ENCODE measurements at places on chromosomes 6 and 20. TPM values are rescaled to one million over a fixed set of nuclear protein-coding genes. Genes with fewer than 3 reads are reported as not detected.
A peak's percentile ranks its signal among the peaks of the same experiment; 100 is the strongest.

DNA sequence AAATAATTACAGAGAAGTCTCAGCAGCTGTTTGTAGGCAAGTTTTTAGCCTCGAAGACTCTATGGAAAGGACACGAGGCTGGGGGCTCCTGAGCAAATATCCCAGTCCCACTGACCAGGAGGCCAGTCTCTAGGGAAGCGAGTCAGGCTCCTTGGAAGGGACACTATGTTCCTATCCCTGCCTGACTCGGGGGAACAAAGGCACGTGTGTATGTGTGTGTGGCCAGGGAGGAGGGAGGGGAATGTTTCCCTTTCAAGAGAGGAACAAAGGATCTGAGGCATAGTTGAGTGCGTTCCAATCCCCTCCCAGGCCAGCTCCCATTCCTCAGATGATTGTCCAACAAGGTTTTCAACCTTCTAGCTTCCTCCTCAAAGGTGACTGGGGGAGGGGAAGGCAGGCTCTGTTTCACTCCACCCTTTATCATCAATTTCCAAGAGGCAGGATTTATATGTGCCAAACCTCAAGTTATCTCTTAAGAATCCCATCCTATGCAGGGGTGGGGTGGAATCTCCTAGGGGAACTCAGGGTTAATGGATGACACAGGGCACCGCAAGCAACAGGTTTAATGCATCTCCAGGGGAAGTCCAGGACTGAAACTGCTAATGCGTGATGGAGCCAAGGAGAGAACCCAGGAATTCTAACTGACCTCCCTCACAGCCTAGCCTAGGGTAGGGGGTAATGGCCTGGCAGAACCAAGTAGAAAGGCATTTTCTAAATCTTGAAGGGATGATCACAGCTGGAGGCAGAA is 9.9 kb downstream of the BCL2L1 start:
- H3K4me1 ChIP-seq: peaks cover 93% of the 10 kb centered on the region
- H3K4me3 ChIP-seq: peak overlapping the region; percentile 13
- H3K27ac ChIP-seq: peak overlapping the region; percentile 98
- peak; percentile 92 for DNase-seq
- peaks cover 40% of the 10 kb centered on the region for H3K36me3 ChIP-seq
- no peaks in the 10 kb centered on the region for H3K27me3 ChIP-seq

- H3K36me3 ChIP-seq: no peaks in the 10 kb centered on the region
- H3K27ac ChIP-seq: peak overlapping the region; percentile 69
- no peak overlapping the region for H3K4me3 ChIP-seq
- no peak for DNase-seq
- peaks cover 91% of the 10 kb centered on the region for H3K4me1 ChIP-seq
These were observed 9.3 kb downstream of the SYNGAP1 start for GRCh38 chr6:33428966-33429749.

DNA sequence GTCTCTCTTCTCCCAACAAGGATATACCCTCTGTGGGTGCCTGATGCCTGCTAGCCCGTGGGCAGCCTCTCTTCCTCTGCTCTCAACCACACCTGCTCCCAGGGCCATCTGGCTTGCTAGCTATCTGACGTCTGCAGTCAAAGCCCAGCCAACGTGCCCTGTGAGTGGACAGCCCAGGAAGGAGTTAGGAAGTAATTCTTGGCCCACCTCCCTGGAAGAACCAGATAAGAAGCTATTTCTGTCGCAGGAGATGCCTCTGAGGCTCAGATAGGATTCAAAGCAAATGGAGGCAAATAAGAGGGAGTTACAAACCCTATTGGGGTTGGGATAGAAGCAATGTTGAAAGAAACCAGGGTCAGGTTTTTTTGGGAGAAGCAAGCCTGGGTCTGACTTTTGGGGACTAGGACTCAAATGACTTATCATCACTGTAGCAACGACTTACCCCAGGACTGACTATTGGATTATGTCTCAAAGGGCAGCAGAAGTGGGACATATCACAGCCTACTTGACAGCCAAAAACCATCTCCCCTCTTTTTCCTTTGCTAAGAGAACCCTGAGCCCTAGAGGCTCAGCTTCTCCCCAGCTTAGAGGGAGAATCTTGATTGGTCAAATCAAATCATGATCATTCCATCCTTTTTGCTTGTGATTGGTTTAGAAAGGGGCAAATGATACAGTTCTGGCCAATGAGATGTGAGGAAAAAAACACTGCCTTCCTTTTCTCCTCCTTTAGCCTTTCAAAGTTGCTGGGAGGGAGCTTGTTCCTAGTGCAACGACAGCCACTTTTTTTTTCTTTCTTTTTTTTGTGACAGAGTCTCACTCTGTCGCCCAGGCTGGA is 18.0 kb upstream of the CDK5RAP1 start:
- H3K27ac ChIP-seq: no peak overlapping the region
- H3K4me3 ChIP-seq: no peak overlapping the region
- no peaks in the 10 kb centered on the region for H3K27me3 ChIP-seq
- no peak for DNase-seq

GRCh38 chr20:3276680-3277015 is 37.7 kb upstream of the SLC4A11 start:
- H3K4me1 ChIP-seq: no peaks in the 10 kb centered on the region
- no peak overlapping the region for H3K4me3 ChIP-seq
- H3K27ac ChIP-seq: no peak overlapping the region
- no peak for DNase-seq
- peaks cover 100% of the 10 kb centered on the region for H3K36me3 ChIP-seq

DNA sequence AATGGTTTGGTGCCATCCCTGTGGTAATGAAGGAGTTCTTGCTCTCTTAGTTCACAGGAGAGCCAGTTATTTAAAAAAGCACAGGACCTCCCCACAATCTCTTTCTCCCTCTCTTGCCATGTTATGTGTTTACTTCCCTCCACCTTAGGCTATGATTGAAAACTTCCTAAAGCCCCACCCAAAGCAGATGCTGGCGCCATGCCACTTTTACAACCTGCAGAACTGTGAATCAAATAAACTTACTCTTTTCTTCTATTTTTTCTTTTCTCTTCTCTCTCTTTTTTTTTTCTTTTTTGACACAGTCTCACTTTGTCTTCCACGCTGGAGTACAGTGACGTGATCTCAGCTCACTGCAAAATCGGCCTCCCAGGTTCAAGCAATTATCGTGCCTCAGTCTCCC is 508.4 kb upstream of the EPHA7 start:
- H3K36me3 ChIP-seq: no peaks in the 10 kb centered on the region

GRCh38 chr6:126063512-126064146 is 77.3 kb downstream of the TRMT11 start:
- H3K4me1 ChIP-seq: peaks cover 10% of the 10 kb centered on the region
- no peaks in the 10 kb centered on the region for H3K27me3 ChIP-seq
- no peak for DNase-seq
- no peak overlapping the region for H3K4me3 ChIP-seq
- peak overlapping the region; percentile 52 for H3K27ac ChIP-seq
- H3K36me3 ChIP-seq: peaks cover 3% of the 10 kb centered on the region

DNA sequence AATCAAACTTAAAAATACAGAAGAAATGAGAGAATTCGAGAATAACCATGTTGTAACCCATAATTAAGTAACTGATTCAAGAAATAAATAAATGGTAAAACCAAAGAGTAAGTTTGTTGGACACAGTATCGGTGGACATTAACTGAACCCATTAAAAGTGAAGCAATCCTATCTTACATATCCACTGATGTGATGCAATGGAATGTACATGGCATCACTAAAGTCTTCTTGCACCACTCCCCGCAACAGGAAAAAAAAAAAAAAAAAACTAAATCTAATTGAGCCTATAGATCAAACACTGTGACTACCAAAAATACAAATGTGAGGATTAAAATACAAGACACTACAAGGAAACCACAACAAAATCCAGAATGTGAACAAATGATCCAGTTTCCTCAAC is 7.9 kb downstream of the SNX14 start:
- DNase-seq: no peak
- H3K27ac ChIP-seq: no peak overlapping the region
- no peaks in the 10 kb centered on the region for H3K36me3 ChIP-seq
- no peaks in the 10 kb centered on the region for H3K27me3 ChIP-seq

- H3K27me3 ChIP-seq: no peaks in the 10 kb centered on the region
- H3K4me3 ChIP-seq: no peak overlapping the region
- peaks cover 16% of the 10 kb centered on the region for H3K36me3 ChIP-seq
- DNase-seq: peak; percentile 88
- H3K27ac ChIP-seq: no peak overlapping the region
These were observed 6.8 kb upstream of the MICA start for GRCh38 chr6:31396422-31397152.

DNA sequence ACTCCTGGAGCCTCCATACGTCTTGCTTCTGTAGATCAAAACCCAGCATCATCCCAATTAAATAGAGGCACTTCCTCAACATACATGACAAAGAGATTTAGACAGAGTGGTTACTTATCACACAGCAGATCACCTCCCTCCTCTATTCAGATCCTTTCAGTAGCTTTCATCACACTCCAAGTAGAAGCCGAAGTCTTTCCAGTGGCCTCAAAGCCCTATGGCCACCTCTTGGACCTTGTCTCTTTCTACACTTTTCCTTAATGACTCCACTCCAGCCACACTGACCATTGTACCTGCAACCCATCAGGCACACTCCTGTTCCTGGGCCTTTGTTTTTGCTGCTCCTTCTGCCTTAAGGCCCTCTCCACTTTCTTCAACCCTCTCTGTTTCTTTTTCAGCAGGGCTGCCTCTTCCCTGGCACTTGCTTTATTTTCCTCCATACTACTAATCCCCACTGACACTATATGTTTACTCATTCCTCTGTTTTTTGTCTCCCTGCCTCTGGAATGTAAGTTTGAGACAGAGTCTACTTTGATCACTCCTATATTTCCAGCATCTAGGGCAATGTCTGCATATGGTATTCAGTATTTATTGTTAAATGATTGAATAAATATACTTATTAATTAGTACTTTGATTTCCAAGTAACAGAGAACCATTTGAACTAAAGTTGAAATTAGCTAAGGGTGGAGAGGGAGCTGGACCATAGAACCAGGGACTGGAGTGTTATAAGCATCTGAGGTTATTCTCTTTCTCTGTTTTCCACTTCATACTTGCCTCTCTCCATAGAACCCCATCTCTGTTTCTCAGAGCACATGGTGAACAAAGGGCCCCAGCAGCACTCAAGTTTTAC is 43.4 kb upstream of the TRAM2 start:
- no peak for DNase-seq
- no peaks in the 10 kb centered on the region for H3K27me3 ChIP-seq
- peaks cover 6% of the 10 kb centered on the region for H3K4me1 ChIP-seq
- H3K27ac ChIP-seq: no peak overlapping the region
- H3K4me3 ChIP-seq: no peak overlapping the region
- no peaks in the 10 kb centered on the region for H3K36me3 ChIP-seq

DNA sequence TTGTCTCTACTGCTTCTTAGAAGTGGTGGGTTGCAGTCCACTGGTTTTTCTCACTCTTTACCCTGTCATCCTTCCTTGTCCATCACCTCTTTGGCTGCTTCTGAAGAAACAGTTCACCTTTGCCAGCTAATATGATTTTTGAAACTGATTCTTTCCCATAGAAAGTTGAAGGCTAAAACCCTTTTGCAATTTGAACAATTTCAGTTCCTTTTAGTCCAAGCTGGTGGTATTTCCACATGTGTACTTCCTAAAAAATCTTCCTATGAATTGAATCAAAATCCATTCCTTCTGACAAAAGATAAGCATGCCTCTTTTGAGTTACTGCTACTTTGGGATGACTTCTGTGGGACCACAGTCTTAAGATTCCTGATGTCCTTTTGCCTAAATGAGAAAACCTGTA is 210.0 kb upstream of the MAN1A1 start:
- no peaks in the 10 kb centered on the region for H3K4me1 ChIP-seq
- H3K36me3 ChIP-seq: no peaks in the 10 kb centered on the region
- H3K27me3 ChIP-seq: no peaks in the 10 kb centered on the region
- H3K27ac ChIP-seq: no peak overlapping the region
- DNase-seq: no peak

DNA sequence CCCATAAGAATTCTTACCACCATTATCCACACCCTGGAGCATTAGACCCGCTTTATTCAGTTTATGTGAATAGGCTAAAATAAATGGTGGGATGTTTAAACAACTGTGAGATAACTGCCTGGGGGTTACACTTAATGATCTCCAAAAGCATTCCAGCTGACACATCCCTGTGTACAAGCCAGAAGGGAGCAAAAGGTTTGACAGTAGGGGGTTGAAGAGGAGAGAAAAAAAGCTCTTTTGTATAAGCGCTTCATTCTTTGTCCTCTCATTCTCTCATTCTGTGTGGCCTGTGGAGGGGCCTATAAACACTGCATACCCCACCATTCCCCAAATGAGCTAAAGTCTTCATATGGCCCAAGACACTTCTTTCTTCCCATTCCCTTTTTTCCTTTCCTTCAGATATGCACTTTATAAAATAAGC is 30.8 kb upstream of the COL21A1 start:
- no peak overlapping the region for H3K27ac ChIP-seq
- H3K36me3 ChIP-seq: no peaks in the 10 kb centered on the region
- H3K27me3 ChIP-seq: no peaks in the 10 kb centered on the region
- H3K4me1 ChIP-seq: no peaks in the 10 kb centered on the region
- no peak for DNase-seq
- no peak overlapping the region for H3K4me3 ChIP-seq

GRCh38 chr6:41997456-41997855 is 52.9 kb upstream of the TAF8 start:
- no peaks in the 10 kb centered on the region for H3K27me3 ChIP-seq
- no peak overlapping the region for H3K27ac ChIP-seq
- no peak overlapping the region for H3K4me3 ChIP-seq
- no peak for DNase-seq
- H3K36me3 ChIP-seq: peaks cover 37% of the 10 kb centered on the region

DNA sequence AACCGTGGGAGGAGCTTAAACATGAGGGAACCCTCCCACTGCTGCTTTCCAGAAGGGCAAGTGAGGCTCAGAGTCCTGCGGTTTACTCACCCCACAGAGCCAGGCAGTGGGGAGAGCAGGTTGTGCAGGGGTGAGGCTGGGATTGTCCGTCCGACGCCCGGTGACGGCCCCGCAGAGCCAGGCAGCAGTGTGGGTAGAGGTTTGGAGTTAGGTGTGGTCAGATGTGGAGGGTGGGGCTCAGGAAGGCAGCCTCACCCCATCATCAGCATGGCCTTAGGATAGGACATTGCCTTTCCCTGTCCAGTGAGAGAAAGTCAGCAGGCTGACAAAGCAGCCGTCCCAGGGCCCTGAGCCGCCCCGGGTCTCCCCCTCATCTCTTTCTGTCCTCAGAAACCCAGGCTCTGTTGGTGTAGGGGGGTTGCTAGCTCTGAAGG is 234.6 kb downstream of the DLL1 start:
- H3K27me3 ChIP-seq: peaks cover 11% of the 10 kb centered on the region
- no peaks in the 10 kb centered on the region for H3K36me3 ChIP-seq
- no peak for DNase-seq
- no peak overlapping the region for H3K4me3 ChIP-seq
- H3K4me1 ChIP-seq: no peaks in the 10 kb centered on the region

The GSTA2 gene
- 4.9 TPM for polyA plus RNA-seq

The LRRC73 gene
- polyA plus RNA-seq: 0.30 TPM

The SAMD5 gene
- 3.9 TPM for polyA plus RNA-seq

The BANF2 gene
- not detected for polyA plus RNA-seq

The UNC93A gene
- polyA plus RNA-seq: 0.13 TPM
